ENCODE measurements at places on chromosomes 16 and 17. TPM values are rescaled to one million over a fixed set of nuclear protein-coding genes. Genes with fewer than 3 reads are reported as not detected.

Gene SMARCE1
- total RNA-seq: 96.1 TPM

Gene CHAD
- not detected for total RNA-seq

Gene BFAR
- 97.1 TPM for total RNA-seq

Gene TBC1D28
- total RNA-seq: not detected

Gene XAF1
- total RNA-seq: 2.2 TPM

Gene ACSM5
- 1.3 TPM for total RNA-seq

Gene GFOD2
- total RNA-seq: 14.3 TPM

Gene SDR42E1
- 5.5 TPM for total RNA-seq

Gene SHISA6
- total RNA-seq: not detected

Gene NTN1
- total RNA-seq: 0.89 TPM

Gene ZSCAN10
- not detected for total RNA-seq

Gene ST6GALNAC2
- total RNA-seq: 0.33 TPM

Gene PLEKHG4
- 16.4 TPM for total RNA-seq

Gene SLC22A31
- 0.13 TPM for total RNA-seq

Gene CCL7
- total RNA-seq: not detected

Gene EFCAB5
- total RNA-seq: not detected

Gene KCNG4
- not detected for total RNA-seq

Gene ANKRD40CL
- total RNA-seq: not detected

Gene LPO
- total RNA-seq: not detected

Gene TSNAXIP1
- total RNA-seq: 0.81 TPM

Gene HSD11B2
- 0.98 TPM for total RNA-seq

Gene MYH10
- 92.9 TPM for total RNA-seq

Gene SLC9A5
- 0.51 TPM for total RNA-seq

Gene GAS2L2
- not detected for total RNA-seq

Gene VAC14
- 65.3 TPM for total RNA-seq

Gene SLC35G6
- not detected for total RNA-seq

Gene MRM1
- 11.1 TPM for total RNA-seq

Gene ASIC2
- total RNA-seq: 1.4 TPM

Gene SLC16A6
- not detected for total RNA-seq

Gene SLC6A2
- not detected for total RNA-seq

Gene TPSG1
- not detected for total RNA-seq

Gene TEKT1
- not detected for total RNA-seq

Gene HCFC1R1
- 61.8 TPM for total RNA-seq

Gene SLC2A4
- under 0.01 TPM for total RNA-seq

Gene SLC16A13
- total RNA-seq: 2.8 TPM

Gene TTLL6
- under 0.01 TPM for total RNA-seq

Gene HS3ST2
- total RNA-seq: not detected

Gene CCL13
- total RNA-seq: not detected
